Inflammatory macrophage treated with lipopolysaccharide for 4 hours (primary cell): ENCODE measurements at places on chromosomes 3 and 15.

DNA sequence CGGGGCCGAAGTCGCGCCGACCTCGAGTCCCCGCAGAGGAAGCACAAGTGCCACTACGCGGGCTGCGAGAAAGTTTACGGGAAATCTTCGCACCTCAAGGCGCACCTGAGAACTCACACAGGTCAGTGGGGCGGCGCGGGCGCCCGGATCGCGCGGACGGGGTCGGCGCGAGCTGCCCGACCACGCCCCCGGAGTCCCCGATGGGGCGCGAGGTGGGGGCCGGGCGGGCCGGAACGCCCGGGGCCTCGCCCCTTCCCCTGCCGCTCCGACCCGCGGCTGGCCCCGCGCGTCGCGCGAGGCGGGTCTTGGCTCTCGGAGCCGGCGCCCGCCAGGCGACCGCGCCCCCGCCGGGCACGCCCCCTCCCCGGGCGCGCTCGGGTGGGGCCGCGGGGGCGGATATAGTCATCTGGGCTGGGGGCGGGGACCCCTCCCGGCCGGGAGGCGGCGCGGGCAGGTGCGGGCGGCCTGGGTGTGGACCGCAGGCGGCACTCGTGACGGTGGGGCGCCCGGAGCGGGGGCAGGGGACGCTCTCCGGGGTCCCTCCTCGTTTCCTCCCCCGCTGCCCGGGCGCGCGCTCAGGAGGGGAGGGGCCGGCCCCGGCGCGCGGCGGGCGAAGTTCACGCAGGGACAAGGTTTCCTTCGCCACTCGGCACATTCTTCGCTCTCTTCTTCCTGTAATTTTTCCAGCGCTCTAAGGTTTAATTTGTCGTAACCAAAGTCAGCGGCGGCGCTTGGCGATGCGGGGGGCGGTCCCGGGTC lies 1.2 kb downstream of the KLF13 start:
- peak; percentile 60 for DNase-seq

DNA sequence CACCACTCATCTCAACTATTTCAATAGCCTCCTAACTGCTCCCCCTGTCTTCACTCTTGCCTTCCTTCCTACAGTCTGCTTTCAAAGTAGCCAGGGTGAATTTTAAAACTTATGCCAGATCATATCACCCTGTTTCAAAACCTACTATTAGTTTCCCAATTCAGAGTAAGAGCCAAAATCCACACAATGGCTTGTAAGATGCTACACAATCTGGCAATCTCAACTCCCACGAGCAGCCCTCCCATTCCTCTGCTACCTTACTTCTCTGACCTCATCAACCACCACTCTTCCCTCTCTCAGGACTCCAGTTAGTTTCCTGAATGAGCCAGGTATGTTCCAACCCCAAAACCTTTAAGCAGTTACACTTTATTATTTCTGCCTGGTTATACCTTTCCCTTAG lies 62.5 kb downstream of the VPS13C start:
- no peak for DNase-seq

- no peak for DNase-seq
These were observed 334.2 kb upstream of the MDFIC2 start for GRCh38 chr3:70646635-70647034.

DNA sequence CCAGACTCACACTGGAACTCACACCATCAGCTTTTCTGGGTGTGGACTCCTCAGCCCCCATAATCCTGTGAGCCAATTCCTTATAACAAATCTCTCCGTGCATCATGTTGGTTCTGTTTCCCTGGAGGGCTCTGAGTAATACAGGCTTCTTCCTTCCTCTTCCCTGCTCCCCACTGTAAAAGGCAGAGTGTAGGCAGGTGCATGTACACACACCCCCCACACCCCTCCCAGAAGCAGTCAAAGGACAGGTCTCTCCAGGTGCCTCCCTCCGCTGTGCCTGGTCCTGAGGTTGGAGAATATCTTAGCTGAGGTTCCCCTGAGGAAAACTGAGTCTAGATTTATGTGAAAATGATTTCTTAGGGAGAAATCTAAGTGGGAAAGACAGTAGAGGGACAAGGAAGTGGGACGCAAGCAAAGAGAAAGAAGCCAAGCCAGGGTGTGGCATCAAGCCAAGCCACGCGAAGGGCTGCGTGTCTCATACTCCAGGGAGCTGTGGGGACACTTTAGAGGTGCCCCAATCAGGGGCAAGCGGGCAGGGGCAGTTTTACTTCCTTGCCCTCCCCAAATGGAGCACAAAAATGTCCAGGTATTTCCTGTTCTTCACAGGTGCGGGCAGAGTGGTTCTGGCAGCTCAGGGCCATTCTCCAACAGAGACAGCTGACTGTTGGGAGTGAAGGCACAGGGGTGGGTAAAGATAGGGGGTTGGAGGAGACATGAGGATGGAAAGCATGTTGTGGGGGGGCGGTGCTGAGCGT lies 86.6 kb downstream of the HMG20A start:
- DNase-seq, result peak; percentile 56

GRCh38 chr3:81425198-81425868 lies 336.1 kb downstream of the GBE1 start:
- no peak for DNase-seq

DNA sequence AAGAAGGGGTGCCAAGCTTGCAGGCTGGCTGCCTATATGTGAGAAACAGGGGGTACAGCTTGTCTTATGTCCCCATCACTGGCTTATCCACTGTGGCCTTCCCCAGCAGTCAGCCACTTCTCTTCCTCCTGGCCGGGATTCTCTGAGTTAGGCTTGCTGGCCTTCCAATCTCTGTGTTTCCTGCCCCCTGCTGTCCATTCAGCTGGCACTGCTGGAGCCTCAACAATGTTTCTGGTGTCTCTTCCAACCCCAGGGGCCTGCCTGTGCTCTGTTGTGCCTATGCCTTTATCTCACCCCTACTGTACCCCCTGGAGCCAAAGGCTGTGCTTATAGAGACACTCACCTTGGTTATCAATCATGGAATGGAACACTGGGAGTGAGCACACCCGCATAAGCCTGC lies 36.5 kb downstream of the ANAPC13 start:
- peak; percentile 16 for DNase-seq

GRCh38 chr3:62622553-62623174 lies 249.3 kb upstream of the FEZF2 start:
- peak; percentile 13 for DNase-seq

GRCh38 chr15:39247574-39247973 lies 333.3 kb upstream of the THBS1 start:
- DNase-seq, result no peak

- no peak for DNase-seq
These were observed 15.2 kb downstream of the PLA2G4F start for GRCh38 chr15:42141246-42141645.

DNA sequence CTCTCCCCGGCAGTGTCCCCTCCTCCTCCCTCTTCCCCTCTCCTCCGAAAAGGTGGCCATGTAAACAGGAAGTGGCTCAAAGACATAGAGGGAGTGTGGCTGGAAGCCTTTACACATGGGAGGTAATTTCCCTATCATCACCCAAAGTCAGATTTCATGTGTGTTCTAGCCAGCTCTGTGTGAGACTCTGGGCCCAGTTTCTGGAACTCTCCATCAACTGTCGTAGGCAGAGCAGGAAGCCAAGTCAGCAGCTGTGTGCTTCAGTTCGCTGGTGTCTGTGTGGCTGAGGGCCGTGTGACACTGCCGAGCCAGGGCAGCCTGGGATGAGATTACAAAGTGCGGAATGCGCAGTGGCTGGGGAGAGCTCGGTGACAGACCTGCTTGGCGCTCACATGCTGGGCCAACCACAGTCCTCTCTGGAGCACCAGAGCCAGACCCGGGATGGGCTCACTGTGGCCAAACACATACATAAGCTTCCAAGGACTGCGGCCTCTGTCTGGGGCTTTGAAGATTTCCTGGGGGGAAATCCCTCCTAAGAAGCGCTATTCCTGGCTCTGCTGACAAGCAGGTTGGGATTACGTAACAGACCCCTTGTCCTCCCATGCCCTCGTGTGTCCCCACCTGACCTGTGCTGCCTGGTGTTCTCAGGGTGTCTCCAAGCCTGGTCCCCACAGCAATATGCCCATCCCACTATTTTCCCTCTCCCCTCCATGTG lies 50.7 kb downstream of the UMPS start:
- DNase-seq, result no peak

- no peak for DNase-seq
These were observed 236.2 kb upstream of the THBS1 start for GRCh38 chr15:39344662-39345141.

DNA sequence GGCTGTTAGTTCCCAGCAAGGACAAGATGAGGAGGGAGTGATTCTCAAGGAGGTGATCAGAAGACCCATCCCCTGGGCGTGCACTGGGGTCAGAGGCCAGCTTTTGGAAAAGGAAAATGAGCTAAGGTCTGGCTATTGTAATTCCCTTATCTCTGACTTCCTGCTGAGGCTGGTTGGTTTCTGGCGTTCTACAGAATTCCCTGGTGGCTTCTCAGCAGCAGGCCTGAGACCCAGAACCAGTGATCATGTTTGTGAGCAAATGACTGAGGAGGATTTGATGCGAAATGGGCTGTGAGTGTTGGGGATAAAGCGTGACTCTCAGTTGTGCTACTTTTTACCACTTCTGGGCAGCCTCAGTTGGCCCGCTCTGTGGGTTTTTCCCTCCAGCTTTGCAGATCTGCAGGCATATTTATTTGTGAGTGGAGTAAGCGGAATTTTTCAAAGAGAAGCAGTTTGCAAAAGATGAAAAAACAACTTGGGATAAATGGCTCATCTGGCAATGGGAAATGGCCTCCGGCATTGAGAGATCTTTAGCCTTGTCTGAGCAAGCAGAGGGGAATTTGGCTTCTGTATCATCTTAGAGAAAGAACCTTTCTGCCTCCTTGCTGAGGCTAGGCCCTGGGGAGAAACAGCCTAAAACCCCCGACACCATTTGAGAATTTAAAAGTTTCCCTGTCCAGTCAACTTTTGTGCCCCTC lies 102.7 kb downstream of the SLCO3A1 start:
- DNase-seq, result no peak

- DNase-seq, result no peak
These were observed 216.6 kb downstream of the SUCLG2 start for GRCh38 chr3:67437789-67438188.

- DNase-seq, result no peak
These were observed 912.7 kb upstream of the NR2F2 start for GRCh38 chr15:95417761-95418160.

DNA sequence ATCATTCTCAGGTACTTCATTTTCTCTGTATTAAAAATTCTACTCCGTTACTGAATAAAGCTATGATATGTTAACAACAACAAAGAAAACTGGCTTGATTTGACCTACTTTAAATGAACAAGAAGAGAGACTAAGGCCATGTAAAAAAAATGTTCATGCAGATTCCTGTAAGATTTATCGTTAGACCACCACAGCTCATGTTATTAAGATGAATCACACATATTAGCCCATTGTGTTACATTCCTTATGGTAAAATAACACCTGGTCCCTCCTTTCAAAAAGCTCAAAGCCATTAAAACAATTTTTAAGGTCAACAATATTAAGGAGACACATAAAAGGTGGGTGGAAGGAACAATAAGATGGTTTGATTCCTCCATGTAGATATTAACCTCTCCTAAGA lies 6.3 kb downstream of the THOC7 start:
- no peak for DNase-seq

DNA sequence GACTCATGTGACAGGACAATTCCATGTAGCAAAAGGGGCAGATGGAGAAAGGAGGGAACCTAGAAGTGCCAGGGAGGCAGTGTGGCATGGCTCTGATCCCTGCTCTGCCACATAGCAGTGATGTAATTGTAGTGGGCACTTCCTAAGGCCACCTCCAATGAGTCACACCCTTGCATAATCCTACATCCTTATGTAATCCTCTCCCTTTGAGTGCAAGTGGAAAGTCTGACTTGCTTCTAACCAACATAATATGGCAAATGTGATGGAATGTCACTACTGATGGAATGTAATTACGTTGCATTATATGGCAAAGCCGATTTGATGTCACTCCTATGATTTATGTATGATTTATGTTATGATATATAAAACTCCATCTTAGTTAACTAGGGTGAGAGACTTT lies 72.9 kb upstream of the ATP2C1 start:
- DNase-seq, result peak; percentile 97

- no peak for DNase-seq
These were observed 96.7 kb upstream of the KCNMB2 start for GRCh38 chr3:178439504-178439903.

- DNase-seq, result no peak
These were observed 74.3 kb upstream of the SLCO2A1 start for GRCh38 chr3:134104031-134104430.

- no peak for DNase-seq
These were observed 69.7 kb upstream of the SETMAR start for GRCh38 chr3:4233488-4233887.

GRCh38 chr3:64187065-64187959 lies 38.0 kb downstream of the PRICKLE2 start:
- no peak for DNase-seq

GRCh38 chr3:190655933-190656332 lies 142.0 kb downstream of the IL1RAP start:
- no peak for DNase-seq

DNA sequence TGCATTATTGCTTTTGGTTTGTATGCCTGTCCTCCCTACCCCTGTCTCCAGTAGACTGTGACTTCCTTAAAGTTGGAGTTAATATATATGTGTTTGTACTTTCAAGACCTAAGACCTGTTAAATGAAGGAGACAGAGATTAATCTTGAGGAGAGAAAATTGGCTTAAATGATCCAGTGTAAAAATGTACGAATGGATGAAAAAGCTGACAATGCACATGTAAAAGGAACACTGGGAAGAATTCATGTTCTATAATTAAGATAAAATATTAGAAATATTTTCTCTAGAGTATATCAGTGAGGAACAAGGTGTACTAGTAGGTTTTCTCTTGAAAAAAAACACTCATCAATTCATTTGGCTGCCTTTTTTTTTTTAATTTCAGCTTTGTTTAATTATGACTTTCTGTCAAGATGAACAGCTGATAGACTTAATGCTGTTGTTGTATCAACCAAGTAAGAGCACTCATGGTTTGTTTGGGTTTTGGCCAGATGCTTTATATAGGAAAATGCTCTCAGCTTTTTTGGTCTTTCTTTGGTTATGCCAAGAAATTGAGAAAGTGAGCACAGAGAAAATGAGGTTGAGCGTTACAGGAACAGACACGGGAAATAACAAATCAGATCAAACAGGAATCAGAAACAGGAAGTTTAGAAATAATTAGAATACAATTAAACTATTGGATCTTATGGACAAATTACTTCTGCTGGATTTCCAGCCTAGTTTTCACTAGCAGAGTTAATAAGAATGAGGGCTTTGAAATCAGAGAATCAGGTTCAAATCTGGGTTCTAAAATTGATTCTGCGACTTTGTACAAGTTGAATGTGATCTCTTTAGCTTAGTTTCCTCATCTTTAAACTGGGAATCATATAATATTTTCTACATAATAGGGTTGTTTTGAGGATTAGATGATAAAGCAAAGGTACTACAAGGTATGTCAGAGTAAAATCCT lies 38.3 kb upstream of the AADAC start:
- no peak for DNase-seq

DNA sequence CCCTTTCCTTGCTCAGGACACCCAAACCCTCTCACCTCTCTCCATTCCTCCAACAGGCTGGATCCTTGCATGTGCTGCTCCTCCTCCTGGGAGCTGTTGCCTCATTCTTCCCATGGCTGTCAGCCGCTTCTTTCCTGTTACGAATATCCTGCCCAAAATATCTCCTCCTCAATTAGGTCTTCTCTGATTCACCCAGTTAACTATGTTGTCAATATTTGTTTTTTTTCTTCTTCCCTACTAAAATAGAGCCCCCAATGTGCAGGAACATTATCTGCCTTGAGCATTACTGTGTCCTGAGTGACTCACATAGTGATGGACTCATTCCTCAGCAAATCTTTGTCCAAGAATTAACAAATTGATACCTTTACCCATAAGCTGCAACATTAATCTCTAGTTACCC lies 357.2 kb downstream of the CLSTN2 start:
- DNase-seq, result no peak

GRCh38 chr3:138389841-138390581 lies 41.6 kb downstream of the MRAS start:
- DNase-seq, result no peak

GRCh38 chr3:157093096-157093495 lies 66.9 kb downstream of the CCNL1 start:
- DNase-seq, result peak; percentile 22
